ENCODE measurements at places on chromosomes 5 and 9.

DNA sequence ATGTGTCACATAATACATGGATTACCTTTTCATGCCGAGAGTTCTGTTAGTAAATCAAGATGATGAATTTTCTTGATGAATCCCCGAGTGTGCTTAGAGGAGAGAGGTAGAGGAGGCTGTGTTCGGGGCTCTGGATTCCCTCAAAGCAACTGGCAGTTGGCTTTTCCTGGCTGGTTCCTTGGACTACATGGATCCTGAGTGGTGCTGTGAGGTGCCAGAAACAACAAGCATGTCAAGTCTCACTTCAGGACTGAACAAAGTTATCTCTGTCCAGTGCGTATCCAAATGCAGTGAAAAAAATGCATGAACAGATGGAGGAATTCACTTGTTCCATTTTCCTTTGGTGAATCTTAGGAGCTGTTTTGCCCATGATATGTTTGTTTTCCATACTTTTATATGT, 231.7 kb downstream of the FBXL7 start:
- DNase-seq = no peak

DNA sequence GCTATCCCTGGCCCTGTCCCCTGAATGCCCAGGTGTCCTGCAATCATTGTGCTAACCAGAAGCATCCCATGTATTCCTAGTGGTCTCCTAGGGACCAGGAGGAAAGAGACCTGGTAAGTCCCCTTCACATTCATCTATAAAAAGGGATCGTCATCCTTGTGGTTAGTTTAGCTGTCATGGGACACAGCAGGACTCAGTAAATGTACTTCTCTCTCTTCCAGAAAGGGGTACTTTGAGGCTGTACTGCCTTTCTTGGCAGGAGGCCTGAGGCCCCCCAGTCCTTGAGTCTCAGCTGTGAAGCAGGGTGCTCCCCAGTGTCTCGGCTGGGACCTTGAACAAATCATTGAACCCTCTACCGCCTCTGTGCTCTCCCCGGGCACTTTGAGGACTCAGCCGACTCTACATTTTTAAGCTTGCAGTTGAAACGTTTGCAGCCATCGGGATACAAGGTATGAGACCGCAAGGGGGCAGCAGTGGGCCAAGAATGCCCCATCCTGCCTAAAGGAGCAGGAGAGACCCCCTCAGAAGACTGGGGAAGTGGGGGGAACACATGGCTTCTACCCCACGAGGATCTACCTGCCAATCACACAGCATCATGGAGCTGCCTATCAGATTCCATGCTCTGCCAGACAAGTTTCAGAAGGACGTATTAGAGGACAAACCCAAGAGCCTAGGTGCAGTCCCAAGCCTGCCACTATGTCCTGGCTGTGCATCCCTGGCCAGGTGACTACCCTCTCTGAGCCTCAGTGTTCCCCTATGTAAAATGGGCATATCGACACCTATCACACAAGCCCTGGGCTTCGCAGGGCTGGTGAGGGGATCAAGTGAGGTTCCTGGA, 2.4 kb upstream of the PHYKPL start:
- peak; percentile 84 for DNase-seq

DNA sequence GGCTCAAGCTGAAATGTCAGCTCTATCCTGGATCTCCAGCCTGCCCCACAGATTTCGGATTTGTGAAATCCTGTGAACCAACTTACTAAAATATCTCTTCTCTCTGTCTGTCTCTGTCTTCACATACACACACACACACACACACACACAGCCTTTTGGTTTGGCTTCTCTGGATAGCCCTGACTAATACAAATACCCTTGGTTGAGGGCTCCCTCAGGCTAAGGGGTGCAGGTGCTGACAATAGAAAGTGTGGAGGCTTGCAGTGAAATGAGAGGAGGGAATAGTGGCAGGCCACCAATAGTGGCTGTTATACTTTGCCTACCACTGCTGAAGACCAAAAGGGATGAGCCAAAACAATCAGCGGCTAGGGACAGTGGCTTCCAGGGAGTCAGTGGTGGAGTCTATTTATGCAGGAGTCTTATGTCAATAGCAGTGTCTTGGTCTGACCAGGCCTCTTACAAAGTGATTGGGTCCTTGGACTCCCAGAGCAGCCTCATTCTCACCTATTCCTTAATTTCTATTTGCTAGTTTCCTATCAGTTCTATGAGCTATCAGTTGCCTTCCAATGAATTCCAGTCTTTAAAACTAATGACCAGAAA, 93.2 kb upstream of the GAS1 start:
- no peak for DNase-seq

- no peak for DNase-seq
Observed at GRCh38 chr5:143501310-143502044, 98.0 kb upstream of the NR3C1 start.

GRCh38 chr5:106127341-106127781, 1543.4 kb downstream of the EFNA5 start:
- no peak for DNase-seq

GRCh38 chr5:109003928-109004327, 256.2 kb downstream of the FER start:
- no peak for DNase-seq

GRCh38 chr9:72718503-72718902, 197.1 kb downstream of the TMC1 start:
- no peak for DNase-seq

DNA sequence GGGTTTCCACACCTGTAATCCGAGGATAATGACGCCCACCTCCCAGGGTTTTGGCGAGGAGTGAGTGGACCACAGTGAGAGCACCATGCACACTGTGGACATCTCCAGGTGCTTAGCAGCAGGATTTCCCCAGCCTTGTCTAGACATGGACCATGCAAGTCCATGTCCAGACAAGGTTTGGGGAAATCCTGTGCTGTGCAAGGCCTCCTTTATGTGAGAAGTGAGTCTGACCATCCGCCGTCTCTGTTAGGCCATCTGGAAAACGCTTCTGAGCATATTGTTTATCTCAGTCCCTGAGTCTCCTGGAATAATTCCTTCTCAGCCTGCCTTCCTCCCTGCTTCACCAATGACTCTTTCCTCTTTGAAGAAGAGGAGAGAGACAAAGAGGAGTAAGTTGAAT, 26.2 kb upstream of the TNFAIP8 start:
- DNase-seq = no peak

DNA sequence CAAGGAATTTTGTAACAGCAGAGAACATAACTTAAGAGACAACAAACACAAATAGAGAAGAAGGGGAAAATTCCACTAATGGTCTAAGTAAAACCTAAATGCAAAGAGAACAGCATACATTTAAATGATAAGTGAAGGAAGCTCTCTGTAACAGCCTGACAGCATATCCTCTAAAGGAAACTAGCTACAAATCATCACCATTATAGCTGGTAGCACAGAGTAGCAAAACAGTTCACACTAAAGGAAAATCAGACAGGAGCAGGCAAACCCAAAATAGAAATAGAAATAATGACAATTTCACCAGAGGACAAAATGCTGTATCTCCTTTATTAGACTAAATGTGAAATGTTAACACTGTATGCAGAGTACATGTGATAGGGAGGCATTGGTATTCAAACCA, 532.8 kb downstream of the PTPRD start:
- DNase-seq = no peak
